Esophagus squamous epithelium (tissue), 5 donors: ENCODE measurements at places on chromosomes 16 and 17. TPM values are rescaled to one million over a fixed set of nuclear protein-coding genes. Genes with fewer than 3 reads are reported as not detected.
A peak's percentile ranks its signal among the peaks of the same experiment; 100 is the strongest.

- no peaks in the 10 kb centered on the region for H3K27me3 ChIP-seq
- no peak overlapping the region for H3K4me3 ChIP-seq
- peak overlapping the region; percentile 75 for H3K27ac ChIP-seq
- H3K4me1 ChIP-seq = peaks cover 53% of the 10 kb centered on the region
- no peaks in the 10 kb centered on the region for H3K36me3 ChIP-seq
Observed at GRCh38 chr17:17051791-17052461, 9.7 kb downstream of the MPRIP start.

RAPGEFL1 gene
- total RNA-seq = 123 TPM

GRCh38 chr17:19405114-19405513 lies 5.9 kb upstream of the RNF112 start:
- H3K27ac ChIP-seq = no peak overlapping the region
- no peaks in the 10 kb centered on the region for H3K36me3 ChIP-seq
- no peak overlapping the region for H3K4me3 ChIP-seq
- no peaks in the 10 kb centered on the region for H3K27me3 ChIP-seq
- H3K4me1 ChIP-seq = no peaks in the 10 kb centered on the region
- no peak for DNase-seq

MAPT gene
- 5.9 TPM for total RNA-seq

GRCh38 chr16:48081656-48082055 lies 74.1 kb downstream of the ABCC12 start:
- no peak for DNase-seq
- H3K36me3 ChIP-seq = no peaks in the 10 kb centered on the region
- no peaks in the 10 kb centered on the region for H3K27me3 ChIP-seq
- no peak overlapping the region for H3K27ac ChIP-seq
- H3K4me1 ChIP-seq = no peaks in the 10 kb centered on the region

- no peak for DNase-seq
- no peaks in the 10 kb centered on the region for H3K36me3 ChIP-seq
- H3K27ac ChIP-seq = no peak overlapping the region
- peaks cover 7% of the 10 kb centered on the region for H3K4me1 ChIP-seq
- H3K27me3 ChIP-seq = peaks cover 3% of the 10 kb centered on the region
- no peak overlapping the region for H3K4me3 ChIP-seq
Observed at GRCh38 chr16:1043881-1044451, 28.6 kb upstream of the SSTR5 start.

GRCh38 chr17:20046629-20047028 lies 37.5 kb downstream of the SPECC1 start:
- no peaks in the 10 kb centered on the region for H3K27me3 ChIP-seq
- H3K27ac ChIP-seq = no peak overlapping the region
- DNase-seq = no peak
- no peaks in the 10 kb centered on the region for H3K36me3 ChIP-seq

- H3K4me3 ChIP-seq = peak within 1 kb of the TSS; percentile 9
- H3K27ac ChIP-seq = no peak within 1 kb of the TSS
- H3K27me3 ChIP-seq = peaks cover 100% of the 10 kb centered on the region
- H3K4me1 ChIP-seq = peaks cover 6% of the 10 kb centered on the region
Observed at GRCh38 chr17:48997103-48997826, at the start of gene IGF2BP1. IGF2BP1 (plus strand) TSS chr17:48997385; CDS start chr17:48997746, 361 bp downstream.

DNA sequence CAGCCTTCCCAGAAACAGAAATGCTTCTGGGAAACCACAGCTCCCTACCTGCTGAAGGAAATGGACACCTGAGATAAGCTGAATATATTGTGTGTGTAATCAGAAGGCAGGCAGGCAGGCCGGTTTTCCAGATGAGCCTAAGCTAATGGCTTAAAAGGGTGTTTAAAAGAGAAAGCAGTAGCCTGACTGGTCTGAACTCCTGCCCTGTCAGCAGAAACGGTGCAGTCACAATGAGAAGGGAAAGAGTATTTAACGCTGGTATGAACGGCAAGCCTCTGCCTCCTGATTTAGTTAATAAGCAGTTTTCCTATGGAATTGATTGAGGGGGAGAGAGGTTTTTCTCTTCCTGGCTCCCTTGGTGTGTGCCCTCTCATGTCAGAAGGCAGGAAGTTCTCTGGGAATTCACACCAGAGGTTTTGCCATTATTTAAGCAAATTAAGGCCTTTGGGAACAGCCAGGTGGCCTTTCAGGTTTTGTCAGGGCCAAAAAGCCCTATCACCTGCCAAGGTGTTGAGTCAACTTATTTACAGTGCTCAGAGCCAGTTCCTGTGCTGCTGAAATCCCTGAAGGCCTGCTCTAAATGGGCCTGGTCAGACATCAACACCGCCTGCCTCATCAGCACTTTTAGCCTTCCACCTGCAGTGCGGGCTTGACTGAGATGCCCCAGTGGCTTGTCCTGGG lies 41.6 kb downstream of the CDH1 start:
- H3K4me1 ChIP-seq = peaks cover 9% of the 10 kb centered on the region
- no peaks in the 10 kb centered on the region for H3K27me3 ChIP-seq
- no peak for DNase-seq

GRCh38 chr17:2227025-2227699 lies 76.4 kb downstream of the SMG6 start:
- H3K4me3 ChIP-seq = no peak overlapping the region
- H3K27ac ChIP-seq = no peak overlapping the region

DNA sequence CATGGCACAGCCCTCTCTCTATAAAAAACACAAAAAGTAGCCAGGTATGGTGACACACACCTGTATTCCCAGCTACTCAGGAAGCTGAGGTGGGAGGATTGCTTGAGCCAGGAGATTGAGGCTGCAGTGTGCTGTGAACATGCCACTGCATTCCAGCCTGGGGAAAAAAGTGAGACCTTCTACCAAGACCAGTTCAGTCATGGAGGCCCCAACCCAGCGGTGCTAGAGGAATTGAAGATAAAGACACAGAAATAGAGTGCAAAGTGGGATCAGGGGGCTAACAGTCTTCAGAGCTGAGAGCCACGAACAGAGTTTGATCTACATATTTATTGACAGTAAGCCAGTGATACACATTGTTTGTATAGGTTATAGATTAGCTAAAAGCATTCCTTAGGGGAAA lies 15.6 kb upstream of the CCL8 start:
- no peaks in the 10 kb centered on the region for H3K36me3 ChIP-seq
- H3K27me3 ChIP-seq = no peaks in the 10 kb centered on the region
- no peak for DNase-seq
- H3K27ac ChIP-seq = no peak overlapping the region

- H3K4me3 ChIP-seq = no peak overlapping the region
- no peak for DNase-seq
- no peak overlapping the region for H3K27ac ChIP-seq
- no peaks in the 10 kb centered on the region for H3K27me3 ChIP-seq
Observed at GRCh38 chr16:73568769-73569168, 520.8 kb upstream of the ZFHX3 start.

DNA sequence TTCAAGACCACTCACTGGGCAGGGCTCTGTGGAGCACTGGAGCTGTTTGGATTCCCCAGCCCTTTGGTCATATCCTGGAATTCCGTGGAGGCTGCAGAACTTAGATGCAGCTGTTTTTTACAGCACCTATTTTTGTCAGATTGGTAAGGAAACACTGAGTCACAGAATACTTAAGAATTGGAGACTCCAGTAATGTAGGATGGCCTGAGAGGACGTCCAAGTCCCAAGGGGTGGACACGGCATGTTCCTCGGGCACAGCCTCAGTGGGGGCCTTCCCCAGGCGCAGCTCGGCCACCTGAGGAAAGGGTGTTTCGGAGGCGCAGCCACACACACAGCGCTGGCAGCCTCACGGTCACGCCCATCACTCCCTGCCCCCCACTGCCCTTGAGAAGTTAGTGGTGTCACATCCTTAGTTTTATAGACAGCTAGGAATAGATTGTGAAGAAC lies 14.8 kb downstream of the PLD6 start:
- peaks cover 8% of the 10 kb centered on the region for H3K4me1 ChIP-seq
- H3K27ac ChIP-seq = no peak overlapping the region
- no peak for DNase-seq
- H3K36me3 ChIP-seq = peaks cover 24% of the 10 kb centered on the region
- H3K27me3 ChIP-seq = no peaks in the 10 kb centered on the region
- H3K4me3 ChIP-seq = no peak overlapping the region

TBC1D3K gene
- total RNA-seq = not detected

DNA sequence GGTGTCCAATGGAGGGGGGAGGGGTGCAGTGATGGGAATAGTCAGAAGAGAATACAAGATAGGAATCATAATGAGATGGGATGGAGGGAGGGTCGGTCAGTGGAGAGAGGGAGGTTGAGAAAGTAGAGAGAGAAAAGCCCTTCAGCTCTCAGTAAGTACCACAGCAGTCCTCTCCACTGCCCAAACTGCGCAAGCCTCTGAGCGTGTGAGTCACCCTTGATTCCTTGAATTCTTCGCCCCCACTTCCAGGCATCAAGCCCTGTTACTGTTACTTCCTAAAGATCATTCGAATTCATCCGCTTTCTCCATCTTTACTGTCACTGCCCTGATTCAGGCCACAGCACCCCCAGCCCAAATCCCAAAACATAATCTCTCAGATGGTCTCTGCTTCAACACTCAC lies 2.5 kb downstream of the GUCY2D start:
- no peaks in the 10 kb centered on the region for H3K36me3 ChIP-seq
- no peak for DNase-seq
- H3K27ac ChIP-seq = no peak overlapping the region
- H3K4me1 ChIP-seq = peaks cover 19% of the 10 kb centered on the region
- H3K4me3 ChIP-seq = no peak overlapping the region
- peaks cover 11% of the 10 kb centered on the region for H3K27me3 ChIP-seq

- H3K4me3 ChIP-seq = no peak overlapping the region
- DNase-seq = no peak
- peaks cover 7% of the 10 kb centered on the region for H3K4me1 ChIP-seq
- no peaks in the 10 kb centered on the region for H3K36me3 ChIP-seq
- H3K27ac ChIP-seq = no peak overlapping the region
- no peaks in the 10 kb centered on the region for H3K27me3 ChIP-seq
Observed at GRCh38 chr16:756428-756827, 4.1 kb upstream of the MSLN start.

DNA sequence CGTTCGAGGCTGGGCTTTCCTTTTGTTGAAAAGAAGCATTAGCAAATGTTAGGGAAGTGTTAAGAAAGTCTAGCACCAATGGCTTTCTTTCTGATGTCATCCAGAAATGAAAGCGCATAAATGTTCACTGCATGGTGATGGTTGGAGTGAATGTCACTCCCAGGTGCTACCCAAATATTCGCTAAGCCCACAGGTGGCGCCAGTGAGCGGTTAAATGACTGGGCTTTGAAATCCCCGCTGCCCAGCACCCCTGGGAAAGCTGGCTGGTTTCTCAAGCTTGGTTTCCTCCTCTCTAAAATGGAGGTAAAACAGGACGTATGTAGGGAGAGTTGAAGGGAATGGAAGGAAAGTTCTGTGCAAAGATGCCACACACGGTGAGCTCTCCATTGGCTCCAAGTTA lies 104.4 kb downstream of the IRX5 start:
- no peak overlapping the region for H3K27ac ChIP-seq
- no peaks in the 10 kb centered on the region for H3K27me3 ChIP-seq
- no peak for DNase-seq
- no peaks in the 10 kb centered on the region for H3K4me1 ChIP-seq
- H3K4me3 ChIP-seq = no peak overlapping the region

CNGB1 gene
- not detected for total RNA-seq

DNA sequence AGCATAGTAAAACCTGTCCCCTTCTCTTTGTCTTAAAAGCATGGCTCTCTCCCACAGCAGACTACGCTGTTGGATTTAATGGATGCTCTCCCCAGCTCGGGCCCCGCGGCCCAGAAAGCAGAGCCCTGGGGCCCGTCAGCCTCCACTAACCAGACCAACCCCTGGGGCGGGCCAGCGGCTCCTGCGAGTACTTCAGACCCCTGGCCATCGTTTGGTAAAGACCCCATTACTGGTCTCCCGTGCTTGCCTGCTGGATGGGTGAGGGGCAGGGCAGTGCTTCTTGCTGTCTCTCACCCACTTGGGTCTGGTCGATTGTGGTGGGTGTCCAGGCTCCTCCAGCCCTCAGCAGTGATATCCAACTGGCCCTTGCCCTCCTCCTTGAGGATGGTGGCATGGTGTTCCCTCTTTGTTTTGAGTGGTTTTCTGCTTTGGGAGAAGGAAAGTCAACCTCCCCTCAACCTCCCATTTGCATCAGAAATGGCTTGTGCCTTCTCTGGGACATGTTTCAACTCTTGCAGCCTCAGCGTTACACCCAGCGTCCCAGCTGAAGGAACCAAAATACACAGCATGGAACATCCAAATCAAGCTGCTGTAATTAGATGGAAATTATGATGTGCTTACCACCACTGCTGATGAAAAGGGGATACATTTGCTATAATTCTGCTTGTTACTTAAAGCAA lies 49.3 kb downstream of the B9D1 start:
- peak overlapping the region; percentile 22 for H3K27ac ChIP-seq
- no peak overlapping the region for H3K4me3 ChIP-seq
- no peak for DNase-seq
- no peaks in the 10 kb centered on the region for H3K27me3 ChIP-seq

GRCh38 chr16:86424985-86425384 lies 85.3 kb upstream of the FOXF1 start:
- H3K27me3 ChIP-seq = no peaks in the 10 kb centered on the region
- peaks cover 14% of the 10 kb centered on the region for H3K4me1 ChIP-seq
- DNase-seq = no peak
- H3K4me3 ChIP-seq = no peak overlapping the region

- DNase-seq = no peak
- no peaks in the 10 kb centered on the region for H3K27me3 ChIP-seq
- H3K27ac ChIP-seq = no peak overlapping the region
- H3K4me1 ChIP-seq = no peaks in the 10 kb centered on the region
- no peak overlapping the region for H3K4me3 ChIP-seq
Observed at GRCh38 chr16:65494609-65495008, 372.7 kb upstream of the CDH11 start.

TOX3 gene
- 0.11 TPM for total RNA-seq

AOC2 gene
- total RNA-seq = 1.00 TPM

DNA sequence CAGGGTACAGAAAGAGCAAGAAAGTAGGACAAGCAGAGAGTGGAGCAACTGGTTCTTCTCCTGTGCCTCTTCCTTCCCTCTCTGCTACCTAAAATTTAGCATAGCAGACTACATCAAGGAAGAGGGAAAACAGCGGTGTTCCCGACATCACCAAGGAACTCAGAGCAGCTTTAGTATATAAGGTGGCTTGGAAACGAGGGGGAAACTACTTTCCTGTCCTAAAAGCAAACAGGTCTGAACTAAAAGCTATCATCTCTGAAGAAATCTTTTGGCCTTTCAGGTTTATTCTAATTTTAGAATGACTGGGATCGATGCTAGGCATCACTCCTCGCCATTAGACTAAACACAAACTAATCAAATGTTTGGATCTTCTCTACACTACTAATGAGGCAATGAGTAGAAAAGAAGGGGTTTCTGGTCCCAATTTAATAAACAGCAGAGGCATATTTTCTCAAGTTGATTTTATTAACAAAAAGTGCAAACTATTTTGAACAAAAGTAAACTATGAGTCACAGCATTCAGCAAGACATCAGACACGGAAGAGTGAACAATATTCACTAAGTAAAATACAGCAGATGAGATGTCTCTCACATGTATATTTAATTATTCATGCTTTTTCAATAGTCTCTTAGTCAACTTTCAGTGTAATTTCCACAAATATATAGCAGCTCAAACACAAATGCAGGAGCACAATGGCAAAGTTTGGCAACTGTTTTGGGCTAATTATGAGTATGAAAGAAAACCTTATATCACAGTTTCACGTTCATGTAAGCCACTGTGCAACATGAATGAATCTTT lies 108.7 kb downstream of the TRIM37 start:
- no peak for DNase-seq
- H3K27ac ChIP-seq = peak overlapping the region; percentile 24
- peaks cover 3% of the 10 kb centered on the region for H3K4me1 ChIP-seq
- no peaks in the 10 kb centered on the region for H3K27me3 ChIP-seq
- H3K36me3 ChIP-seq = peaks cover 7% of the 10 kb centered on the region

- no peak for DNase-seq
- H3K4me3 ChIP-seq = no peak overlapping the region
- no peaks in the 10 kb centered on the region for H3K27me3 ChIP-seq
- no peak overlapping the region for H3K27ac ChIP-seq
Observed at GRCh38 chr17:57550016-57550415, 195.1 kb downstream of the CCDC182 start.

SUMO2 gene
- 73.8 TPM for total RNA-seq

RNF135 gene
- 23.0 TPM for total RNA-seq

TP53TG3 gene
- not detected for total RNA-seq
